ENCODE measurements at places on chromosomes 16 and 17.
A peak's percentile ranks its signal among the peaks of the same experiment; 100 is the strongest.

DNA sequence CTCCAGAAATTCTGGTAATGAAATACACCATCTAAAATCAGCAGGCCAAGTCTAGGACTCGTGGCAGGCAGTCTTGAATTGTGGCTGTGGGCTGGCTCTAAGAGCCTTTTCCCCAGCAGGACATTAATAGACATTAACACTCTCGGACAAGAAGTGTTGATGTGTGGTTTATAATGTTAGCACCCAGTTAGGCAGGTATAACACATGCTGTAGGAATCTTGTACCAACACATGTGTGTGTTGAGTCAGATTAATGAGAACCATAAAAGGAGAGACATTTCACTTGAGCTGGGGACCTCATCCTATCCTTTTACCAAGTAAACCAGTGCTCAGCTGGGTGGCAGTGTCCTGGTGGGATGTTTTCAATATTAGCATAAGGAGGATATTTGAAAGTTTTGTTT is 264.5 kb downstream of the FTO start:
- no peak for DNase-seq

- DNase-seq = no peak
Observed at GRCh38 chr17:50546701-50547034, 306 bp upstream of the SPATA20 start.

GRCh38 chr16:88455610-88456355 is 2.7 kb downstream of the ZFPM1 start:
- no peak for DNase-seq

- peak; percentile 79 for DNase-seq
Observed at GRCh38 chr16:49890876-49891275, 35.0 kb upstream of the ZNF423 start.

- DNase-seq = peak; percentile 3
Observed at GRCh38 chr17:58304750-58305486, 23.7 kb downstream of the TSPOAP1 start.

GRCh38 chr17:61240851-61241468 is 158.7 kb upstream of the TBX2 start:
- DNase-seq = no peak
